CMK (cell line): ENCODE measurements at places on chromosomes 3 and 15.

GRCh38 chr3:45123581-45124269 is 22.5 kb downstream of the CDCP1 start:
- no peak for DNase-seq

GRCh38 chr3:155870945-155871745 is 695 bp downstream of the GMPS start:
- DNase-seq: no peak

DNA sequence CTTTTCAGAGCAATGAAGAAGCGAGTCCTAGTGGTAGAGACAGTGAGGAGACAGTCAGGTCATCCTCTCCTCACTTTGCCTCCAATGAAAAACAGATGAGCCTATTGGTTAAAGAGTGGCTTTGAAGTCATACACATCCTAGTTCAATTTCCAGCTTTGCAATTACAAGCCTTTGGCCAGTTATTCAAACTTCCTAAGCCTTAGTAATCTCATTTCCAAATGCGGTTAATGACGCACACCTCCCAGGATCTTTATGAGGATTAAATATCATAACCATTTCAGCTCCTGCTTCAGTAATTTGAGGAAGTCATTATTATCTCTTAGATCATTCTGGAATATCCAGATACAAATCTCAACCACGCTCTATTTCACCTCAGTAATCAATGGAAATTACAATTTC is 10.0 kb upstream of the ST6GAL1 start:
- no peak for DNase-seq

DNA sequence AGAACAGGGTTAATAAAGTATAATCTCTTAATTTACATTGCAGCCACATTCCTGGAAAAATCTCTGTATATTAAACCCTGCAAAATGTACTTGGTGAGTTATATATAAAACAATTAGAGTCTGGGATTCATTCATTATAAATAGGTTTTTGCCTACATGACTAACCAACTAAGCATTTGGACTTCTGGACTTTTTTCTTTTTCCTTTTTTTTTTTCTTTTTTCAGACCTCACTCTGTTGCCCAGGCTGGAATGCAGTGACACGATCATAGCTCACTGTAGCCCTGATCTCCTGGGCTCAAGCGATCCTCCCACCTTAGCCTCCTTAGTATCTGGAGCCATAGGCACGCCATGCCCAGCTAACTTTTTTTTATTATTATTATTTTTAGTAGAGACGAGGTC is 4.5 kb downstream of the DNAJC13 start:
- DNase-seq: no peak

- DNase-seq: no peak
These were observed 8.2 kb downstream of the PLCD1 start for GRCh38 chr3:38021196-38021595.

DNA sequence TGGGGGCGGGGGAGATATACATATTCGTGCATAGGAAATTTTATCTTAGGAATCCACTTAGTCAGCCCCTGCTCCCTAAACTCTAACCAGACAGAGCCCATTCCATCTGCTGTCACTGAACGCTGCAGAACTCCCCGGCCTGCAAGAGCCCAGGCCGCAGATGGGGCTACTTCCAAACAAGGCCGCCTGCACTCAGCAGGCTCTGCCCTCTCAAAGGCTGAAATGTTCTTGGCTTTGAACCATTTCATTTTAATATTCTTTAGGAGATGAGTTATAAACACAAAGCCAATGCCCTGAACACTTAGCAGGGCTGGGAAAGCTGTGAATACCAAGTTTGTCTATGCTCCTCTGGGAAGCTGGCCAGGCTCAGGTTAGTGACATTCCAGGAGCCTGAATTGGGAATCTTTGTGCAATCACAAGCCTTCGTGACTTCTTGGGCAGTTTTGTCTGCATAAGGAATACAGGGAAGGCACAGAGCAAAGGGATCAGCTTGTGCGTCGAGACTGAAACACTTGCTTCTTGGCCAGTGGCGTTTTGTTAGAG is 65.0 kb downstream of the SYNM start:
- no peak for DNase-seq

DNA sequence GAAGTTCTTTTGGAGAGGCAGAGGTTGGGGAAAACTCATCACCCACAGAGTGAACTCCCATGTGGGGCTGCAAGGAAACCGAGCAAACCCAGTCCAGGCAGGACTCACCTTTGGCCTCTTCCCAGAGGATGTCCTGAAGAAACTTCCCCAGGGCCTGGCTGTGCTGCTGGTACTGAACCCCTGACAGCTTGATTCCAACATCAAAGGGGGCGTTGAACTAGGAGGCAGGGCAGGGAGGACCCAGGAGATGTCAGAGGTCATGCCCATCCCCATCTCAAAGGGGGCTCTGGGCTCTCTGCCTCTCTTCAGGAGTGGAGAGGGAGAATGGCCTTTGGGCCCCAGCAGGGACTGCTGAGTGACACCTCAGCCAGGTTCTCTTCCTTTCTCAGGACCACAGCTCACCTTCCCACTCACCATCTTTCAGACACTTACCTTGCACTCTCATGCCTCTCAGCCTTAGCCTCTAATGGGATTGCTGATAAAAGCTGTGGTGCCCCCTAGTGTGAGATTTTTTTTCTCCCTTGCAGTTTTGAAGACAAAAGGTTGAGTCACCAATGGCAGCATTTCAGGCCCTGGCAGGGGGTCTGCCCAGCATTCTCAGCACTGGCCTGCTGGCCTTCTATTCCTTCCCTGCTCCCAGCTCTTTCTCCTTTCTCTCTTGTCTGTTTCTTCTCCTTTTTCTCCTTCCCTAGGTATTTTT is 6.0 kb downstream of the GHRL start:
- no peak for DNase-seq

GRCh38 chr3:140085001-140085400 is 150.0 kb downstream of the CLSTN2 start:
- no peak for DNase-seq

GRCh38 chr3:112056451-112056929 is 22.0 kb downstream of the TMPRSS7 start:
- no peak for DNase-seq

- no peak for DNase-seq
These were observed 304.2 kb downstream of the PTPRG start for GRCh38 chr3:61865466-61866152.

- no peak for DNase-seq
These were observed 1.5 kb downstream of the ETFA start for GRCh38 chr15:76309601-76310330.

DNA sequence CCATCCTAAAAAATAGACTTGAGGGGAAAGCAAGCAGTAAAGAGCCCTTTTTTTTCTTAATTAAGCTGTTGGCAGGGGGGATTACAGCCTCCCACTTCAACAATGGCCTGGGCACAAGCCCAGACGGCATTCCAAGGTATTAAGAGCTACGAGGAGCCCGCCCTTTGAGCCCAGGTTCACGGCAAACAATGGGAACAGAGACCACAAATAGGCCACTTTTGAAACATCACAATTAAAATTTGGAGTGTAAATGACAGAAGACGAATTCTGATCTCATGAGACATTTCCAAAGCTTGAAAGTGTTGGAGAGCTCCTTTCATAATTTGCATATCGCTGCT is 8.9 kb downstream of the CHSY1 start:
- DNase-seq: no peak

DNA sequence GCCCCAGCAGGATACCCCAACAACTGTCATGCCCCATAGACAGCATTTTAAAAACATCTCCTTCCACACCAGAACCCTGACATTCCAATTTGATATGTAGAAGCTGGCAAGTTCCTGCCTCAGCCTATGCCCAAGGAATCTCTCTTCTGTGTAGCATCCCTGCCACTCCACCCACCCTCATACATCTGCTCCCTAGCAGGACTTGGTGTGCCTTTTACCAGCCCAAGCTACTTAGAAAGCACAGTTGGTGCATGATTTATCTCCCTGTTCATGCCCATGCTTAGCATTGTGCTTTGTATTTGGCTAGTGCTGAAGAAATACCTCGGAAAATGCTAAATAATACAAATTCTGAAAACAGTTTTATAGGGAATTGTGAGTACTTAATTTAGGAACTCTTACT is 236.9 kb upstream of the HES1 start:
- DNase-seq: no peak

- no peak for DNase-seq
These were observed 1.7 kb downstream of the GXYLT2 start for GRCh38 chr3:72889310-72890165.

DNA sequence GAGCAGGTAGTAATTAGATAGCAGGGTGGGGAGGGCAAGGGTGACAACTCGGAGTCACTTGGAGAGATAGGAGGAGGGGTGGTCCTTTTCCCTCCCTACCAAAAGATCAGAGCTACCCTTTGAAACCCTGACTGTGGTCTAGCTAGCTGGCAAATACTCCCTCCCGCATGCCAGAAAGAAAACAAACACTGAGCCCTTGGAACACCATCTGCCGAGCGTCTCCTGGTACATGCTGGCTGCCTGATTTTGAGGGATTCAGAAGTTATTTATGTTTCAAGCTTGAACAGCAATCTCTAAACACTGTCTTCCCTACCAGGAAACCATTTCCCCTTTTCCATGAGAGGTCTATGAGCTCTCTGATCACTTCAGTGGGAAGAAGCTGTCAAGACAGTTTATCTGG is 291.6 kb upstream of the CFAP20DC start:
- DNase-seq: no peak

GRCh38 chr3:135981701-135982403 is 16.3 kb downstream of the PPP2R3A start:
- DNase-seq: no peak

GRCh38 chr3:46405301-46406019 is 1.4 kb downstream of the CCR5AS start:
- no peak for DNase-seq

- DNase-seq: no peak
These were observed 14.6 kb downstream of the ZNF710 start for GRCh38 chr15:90015749-90016148.

DNA sequence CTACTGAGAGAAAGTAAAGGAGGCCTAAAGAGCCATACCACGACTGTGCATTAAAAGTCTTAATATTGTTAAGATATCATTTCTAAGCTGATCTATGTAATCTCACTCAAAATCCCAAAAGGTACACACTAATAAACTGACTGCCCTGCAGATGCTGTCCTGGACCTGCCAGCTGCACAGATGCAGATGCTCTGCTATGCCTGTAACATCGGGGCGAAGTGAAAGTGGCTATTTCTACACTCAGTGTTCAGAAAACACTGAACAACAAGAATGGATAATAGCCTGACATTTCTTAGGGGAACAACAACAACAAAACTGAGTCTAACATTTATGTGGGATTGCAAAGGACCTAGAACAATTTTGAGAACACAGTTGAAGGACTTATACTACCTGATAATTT is 31.9 kb downstream of the RAD18 start:
- no peak for DNase-seq
